Fibroblast of skin of left biceps (primary cell): ENCODE measurements at places on chromosomes 7 and 10.
A peak's percentile ranks its signal among the peaks of the same experiment; 100 is the strongest.

DNA sequence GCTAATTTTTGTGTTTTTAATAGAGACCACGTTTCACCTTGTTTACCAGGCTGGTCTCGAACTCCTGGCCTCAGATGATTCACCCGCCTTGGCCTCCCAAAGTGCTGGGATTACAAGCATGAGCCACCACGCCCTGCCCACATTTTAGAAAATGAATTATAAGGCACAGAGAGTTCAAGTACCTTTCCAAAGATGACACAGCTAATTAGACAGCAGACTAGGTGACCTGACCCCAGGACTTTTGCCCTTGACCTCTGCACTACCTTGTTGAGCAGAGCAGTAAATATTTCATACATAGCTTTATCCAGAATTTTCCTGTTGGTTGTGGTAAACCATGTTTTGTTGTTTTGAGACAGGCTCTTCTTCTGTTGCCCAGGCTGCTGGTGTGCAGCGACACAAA lies 131.3 kb upstream of the KCTD7 start:
- DNase-seq: no peak

DNA sequence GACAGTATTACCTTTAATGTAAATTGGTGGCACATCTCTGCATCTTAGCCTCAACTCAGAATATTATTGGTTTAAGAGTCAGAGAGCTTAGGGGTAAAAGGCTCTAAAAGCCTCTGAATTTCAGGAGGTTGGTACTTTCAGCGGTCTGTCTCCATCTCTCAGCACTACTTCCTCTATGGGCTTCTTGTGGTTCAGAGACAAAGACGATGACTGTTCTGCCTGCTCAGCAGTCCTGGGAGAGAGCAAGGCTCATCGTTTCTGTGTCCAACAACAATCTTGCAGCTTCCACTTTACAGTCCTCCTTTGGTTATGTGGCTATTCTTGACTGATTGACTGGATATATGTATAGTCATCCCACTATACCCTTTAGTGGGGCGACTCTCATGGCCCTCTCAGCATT lies 394.7 kb downstream of the AUTS2 start:
- no peak for DNase-seq

- DNase-seq: no peak
Observed at GRCh38 chr7:100884736-100885439, 4.6 kb downstream of the UFSP1 start.

- no peak for DNase-seq
Observed at GRCh38 chr10:130020651-130021382, 56.7 kb upstream of the EBF3 start.

- DNase-seq: no peak
Observed at GRCh38 chr7:36777855-36778254, 53.6 kb upstream of the AOAH start.

DNA sequence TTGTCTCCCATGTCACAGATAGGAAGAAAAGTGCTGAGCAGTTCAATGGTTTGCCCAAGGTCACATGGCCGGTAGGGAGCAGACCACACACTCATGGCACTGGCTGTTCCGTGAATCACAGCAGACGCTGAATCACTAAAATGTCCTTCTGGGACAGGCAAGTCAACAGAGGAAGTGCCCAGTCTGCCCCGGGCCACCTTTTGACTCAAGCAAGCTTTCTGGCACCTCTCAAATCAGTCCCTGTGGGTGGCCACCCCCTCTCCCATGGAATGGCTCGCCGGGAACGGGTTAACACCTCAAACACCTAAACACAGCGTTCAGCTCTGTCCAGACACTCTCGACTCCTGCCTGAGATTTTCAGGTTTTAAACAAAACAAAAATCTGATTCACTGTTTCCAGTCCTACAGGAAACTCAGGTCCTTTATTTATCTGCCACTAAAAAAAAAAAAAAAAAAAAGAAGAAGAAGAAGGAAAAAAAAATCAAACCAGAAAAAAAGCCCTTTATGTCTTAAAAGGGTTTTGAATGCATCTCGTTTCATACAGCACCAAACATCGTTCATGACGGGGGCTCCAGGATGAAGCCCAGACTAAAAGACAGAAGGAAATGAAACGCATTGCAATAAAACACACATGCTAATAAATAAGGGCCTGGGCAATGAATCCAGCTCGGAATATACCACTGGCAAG lies 15.5 kb downstream of the CARD11 start:
- DNase-seq: no peak

DNA sequence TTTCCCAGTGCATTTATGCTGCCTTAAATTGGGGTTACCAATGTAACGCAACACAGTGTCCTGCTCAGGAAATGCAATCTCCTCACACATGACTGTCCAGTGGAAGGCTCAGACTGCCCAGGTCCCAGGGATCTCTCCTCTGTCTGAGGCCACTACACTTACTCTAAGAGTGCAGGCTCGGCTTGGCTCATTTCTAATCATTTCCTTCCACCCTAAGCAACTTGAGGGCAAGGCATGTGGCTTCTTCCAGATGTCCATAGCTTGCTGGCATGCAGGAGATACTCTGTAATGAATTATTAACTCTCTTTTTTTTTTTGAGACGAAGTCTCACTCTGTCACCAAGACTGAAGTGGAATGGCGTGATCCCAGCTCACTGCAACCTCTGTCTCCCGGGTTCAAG lies 23.7 kb downstream of the PLAC9 start:
- no peak for DNase-seq

- DNase-seq: no peak
Observed at GRCh38 chr10:1217237-1217587, 161.0 kb downstream of the WDR37 start.

DNA sequence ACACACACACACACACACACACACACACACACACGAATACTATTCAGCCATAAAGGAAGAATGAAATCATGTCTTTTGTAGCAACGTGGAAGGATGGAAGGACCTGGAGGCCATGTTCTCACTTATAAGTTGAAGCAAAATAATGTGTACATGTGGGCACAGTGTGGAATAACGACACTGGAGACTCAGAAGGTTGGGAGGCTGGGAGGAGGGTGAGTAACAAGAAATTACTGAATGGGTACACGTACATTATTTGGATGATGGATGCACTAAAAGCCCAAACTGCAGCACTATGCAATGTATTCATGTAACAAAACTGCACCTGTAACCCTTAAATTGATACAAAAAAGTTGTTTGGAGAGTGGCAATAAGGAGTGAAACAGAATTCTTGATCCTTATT lies 32.1 kb downstream of the KMT2C start:
- no peak for DNase-seq

DNA sequence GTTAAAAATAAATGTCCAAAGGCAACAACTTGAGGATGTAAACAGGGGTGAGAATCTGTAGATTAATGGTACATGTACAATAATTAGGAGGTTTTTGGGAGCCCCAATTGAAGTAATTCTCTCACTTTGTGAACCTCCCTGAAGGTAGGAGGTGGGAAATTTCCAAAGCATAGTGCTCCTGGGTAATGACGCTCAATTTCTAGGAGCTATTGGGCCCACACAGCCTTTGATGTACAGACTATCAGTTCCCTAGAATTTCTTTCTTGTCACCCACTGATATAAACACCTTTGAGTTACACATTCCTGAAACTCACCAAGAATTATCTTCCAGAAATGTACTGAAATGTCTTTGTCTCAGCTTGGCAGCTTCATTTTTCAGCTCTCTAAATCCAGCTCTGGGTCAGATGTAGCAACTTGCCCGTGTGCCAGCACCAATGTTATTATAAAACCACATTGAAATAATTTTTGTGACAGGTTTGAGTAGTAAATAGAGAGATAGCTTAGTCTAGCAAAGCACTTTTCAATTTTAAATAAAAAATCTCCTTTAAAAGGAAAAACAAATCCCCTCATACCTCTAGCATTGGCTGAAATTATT lies 36.6 kb upstream of the GALNT17 start:
- no peak for DNase-seq

GRCh38 chr7:105454921-105455320 lies 66.2 kb upstream of the SRPK2 start:
- no peak for DNase-seq

DNA sequence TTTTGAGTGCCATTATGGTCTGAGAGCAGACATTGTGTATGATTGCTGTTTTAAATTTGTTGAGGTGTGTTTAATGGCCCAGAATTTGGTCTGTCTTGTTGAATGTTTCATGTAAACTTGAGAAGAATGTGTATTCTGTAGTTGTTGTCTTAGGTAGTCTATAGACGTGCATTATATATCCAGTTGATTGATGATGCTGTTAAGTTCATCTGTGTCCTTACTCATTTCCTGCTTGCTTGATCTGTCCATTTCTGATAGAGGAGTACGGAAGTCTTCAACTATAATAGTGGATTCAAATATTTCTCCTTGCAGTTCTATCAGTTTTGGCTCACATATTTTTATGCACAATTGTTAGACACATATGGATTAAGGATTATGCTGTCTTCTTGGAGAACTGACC lies 16.0 kb downstream of the PTPN12 start:
- DNase-seq: no peak

- no peak for DNase-seq
Observed at GRCh38 chr7:20329389-20330238, 1.1 kb upstream of the ITGB8 start.

- DNase-seq: no peak
Observed at GRCh38 chr10:96450529-96451207, 63.1 kb downstream of the TLL2 start.

- DNase-seq: no peak
Observed at GRCh38 chr10:17668435-17669184, 24.7 kb downstream of the STAM start.

DNA sequence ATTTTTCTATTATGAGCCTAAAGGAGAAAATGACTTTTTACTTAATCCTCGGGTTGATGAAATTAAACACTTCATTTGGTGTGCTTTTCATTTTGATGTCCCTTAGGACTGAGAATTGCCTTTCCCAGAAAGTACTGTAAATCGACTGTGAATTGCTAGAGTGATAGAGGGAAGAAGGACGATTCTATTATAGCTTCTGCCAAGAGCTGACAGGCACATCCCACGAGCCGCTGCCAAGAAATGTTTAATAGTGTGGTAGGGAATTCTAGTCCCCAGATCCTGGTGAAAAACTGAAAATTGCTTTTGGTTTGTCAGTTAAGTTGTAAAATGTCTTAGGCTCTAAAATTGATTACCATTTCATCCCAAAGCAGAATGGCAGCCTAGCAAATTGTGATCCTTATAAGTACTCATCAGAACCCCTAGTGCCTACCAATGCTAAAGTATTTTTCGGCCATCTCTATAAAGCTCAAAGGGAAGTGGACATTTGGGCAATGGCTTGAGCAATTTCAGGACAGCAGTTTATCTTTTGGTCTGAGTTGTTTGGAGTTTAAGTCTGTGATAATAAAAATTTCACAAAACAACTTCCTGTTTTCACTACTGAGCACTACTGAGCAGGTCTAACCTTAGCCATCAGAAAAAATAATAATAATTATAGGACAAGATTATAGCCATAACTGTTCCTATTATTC lies 44.6 kb upstream of the HYCC1 start:
- DNase-seq: no peak

DNA sequence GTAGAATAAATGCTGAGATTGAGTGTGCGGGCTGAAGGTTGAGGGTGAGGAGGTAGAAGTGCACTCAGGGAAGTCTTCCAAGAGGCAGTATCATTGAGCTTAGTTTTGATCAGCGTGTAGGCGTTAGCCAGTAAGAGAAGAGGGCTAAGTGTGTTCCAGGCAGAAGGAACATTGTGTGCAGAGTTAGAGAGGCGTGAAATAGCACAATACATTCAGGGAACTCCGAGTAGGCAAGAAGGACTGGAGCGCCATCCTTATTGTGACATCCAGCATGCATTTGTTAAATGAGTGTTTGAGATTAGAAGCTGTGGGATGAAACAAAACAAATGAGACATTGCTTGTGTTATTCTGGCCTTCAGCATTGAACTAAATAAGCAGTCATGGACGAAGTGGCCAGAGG lies 140.9 kb upstream of the MKLN1 start:
- DNase-seq: no peak

DNA sequence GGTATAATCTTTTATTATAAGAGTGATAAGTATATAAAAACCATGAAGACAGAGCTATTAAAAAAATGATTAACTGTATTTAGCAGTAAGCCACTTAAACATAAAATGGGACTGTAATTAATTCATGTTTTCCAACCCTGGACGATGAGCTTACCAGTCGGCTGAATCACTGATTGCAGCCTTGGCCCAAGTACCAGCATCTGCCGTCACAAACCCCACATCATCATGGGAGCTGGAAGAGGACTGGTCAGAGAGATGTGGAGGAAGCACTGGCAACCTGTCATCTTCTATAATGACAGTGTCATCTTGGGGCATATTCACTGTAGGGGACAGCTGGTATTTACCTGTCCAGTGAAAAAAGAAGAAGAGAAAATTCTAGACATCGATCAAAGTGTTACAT lies 473.6 kb downstream of the PARD3 start:
- DNase-seq: no peak

- no peak for DNase-seq
Observed at GRCh38 chr10:109861081-109861480, 62.2 kb downstream of the XPNPEP1 start.

DNA sequence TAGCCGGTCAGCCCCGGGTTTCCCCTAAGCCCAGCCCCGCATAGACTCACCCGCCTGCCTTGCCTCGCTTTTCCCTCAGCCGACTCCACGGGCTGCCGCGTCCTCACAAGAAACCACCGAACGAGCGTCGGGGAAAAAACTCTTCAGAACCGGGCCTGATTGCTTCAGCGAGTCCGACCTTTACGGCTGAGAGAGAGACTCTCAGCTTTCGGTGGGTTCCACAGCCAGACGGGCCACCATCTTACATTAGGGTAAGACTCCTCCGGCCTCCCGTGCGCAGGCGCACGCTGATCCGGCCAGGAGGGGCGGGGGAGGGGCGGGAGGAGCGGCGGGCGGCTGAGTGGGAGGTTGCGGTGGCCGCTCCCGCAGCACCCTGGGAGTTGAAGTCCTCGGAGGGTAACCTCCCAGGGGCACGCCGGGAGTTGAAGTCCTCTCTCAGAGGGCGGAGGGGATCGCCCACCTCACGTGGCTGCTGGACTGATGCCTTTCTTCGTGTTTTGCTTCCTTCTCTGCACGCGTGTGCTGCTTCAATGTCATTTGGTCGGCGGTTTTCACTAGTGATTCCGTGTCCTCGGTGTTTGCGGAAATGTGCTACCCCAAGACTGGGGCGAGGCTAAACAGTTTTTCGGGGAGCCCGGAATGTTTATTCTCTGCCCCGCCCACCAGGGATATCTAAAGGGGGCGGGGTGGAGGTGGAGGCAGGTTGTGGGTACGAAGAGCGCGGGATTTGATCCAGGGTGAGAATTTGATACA lies at the start of gene CNOT4:
Gene CNOT4, minus strand, starts transcription at position 264 of the 753 bp plus-strand sequence. CDS start 71,771 bp downstream, outside the sequence.
- peak; percentile 88 for DNase-seq

DNA sequence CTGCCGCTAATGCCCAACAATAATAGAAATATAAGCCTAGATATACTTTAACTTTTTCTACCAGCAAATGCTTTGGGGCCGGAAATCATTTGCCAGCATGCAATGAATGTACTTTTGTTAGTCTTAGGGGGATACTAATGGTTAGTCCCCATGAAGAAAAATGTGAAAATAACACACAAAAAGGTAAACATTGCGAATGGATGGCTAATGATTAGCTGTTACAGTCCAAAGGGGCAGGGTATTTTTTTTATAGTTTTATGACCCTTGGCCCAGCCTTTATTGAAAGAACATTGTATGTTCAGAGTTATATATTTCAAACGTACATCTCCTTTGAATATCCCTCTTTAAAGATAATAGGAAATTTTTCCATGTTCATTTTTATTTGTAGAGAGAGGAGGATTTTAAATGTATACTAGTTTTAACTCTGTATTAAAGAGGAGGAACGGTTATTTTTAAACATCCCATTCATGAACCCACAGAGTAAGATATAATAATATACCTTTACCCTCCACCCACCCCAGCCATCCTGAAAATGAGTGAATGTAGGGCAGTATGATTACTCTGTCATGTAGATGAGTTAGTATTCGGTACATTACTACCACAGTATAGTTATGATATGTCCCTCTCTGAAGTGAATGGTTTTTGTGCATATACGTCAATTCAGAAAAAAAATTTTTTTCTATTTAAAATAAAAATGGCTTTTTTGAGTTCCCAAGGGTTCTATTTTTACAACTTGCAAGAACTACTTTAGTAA lies 63.6 kb downstream of the ARID5B start:
- DNase-seq: no peak
